Stimulated activated CD4-positive, alpha-beta T cell treated with anti-CD3 and anti-CD28 coated beads, TNF-alpha, amount 100 ng/mL, for 24 hours (primary cell): ENCODE measurements at places on chromosomes 3 and 15.

DNA sequence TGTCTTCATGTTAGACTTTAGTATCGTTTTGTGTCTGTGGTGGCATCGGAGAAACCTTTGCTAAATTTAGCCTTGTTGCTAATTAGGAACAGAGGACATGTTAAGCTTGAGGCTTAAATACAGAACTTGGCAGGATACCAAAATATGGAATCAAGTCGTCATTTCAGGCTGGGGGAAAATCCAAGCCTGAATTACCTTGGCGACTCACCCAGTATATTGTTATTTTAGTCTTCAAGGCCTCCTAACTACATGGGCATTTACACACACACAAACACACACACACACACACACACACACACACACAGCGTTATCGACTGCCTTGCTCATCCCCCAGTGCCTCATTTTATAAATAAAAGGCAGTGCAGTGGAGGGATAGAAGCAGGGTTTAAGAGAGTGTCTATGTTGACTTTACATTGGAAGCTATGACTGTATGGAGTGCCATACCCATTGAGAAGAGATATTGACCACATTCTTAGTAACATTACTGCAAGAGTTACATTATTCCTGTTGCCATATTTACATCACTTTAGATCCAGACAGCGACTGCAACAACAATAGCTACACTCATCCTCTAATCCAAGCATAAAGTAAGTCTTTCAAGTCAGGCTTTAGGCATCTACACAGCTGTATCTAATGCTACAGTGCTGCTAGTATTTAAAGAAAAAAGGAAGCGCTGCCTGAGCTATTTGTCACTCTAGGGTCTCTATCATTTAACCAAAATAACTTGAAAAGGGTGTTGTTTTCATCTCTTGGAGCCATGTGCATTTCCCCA lies 210.8 kb upstream of the SEMA6D start:
- DNase-seq: no peak

DNA sequence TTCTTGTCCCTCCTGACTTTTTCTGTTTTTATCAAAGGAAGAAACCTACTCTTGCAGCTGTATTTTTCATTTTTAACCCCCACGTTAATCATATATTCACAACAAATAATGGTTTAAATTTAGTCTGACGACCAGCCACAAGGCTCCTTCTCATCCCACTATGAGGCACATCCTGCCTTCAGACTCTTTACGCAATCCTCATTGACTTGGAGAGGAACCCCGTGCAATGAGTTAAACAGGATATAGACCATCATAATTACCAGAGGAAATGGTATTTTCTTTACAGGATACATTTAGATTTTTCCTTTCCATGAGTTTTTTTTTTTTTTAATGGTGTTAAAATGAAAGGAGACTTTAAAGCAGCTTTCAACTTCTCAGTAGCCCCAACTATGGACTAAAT lies 68.5 kb downstream of the WWTR1 start:
- DNase-seq: no peak

DNA sequence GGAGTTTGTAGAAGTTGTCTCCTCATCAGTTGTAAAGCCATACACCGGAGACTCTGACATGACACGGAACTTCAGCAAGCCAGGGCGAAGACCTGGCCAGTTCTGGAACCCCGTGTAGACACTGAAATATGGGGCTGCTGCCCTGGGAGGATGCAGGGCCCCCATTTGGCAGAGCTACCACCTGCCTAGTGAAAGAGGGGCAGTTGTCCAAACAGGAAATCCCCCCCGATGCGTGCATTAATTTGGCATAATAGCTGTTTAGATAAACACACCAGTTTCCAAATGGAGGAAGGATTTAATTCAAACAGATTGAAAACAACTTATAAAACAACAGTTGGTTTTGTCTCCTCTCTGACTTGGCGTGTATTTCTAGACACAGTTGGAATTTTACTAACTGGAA lies 357.2 kb downstream of the GABRG3 start:
- DNase-seq: no peak

- DNase-seq: no peak
These were observed 14.3 kb downstream of the GRM2 start for GRCh38 chr3:51721062-51721745.

GRCh38 chr15:51936105-51936478 lies 35.5 kb downstream of the LEO1 start:
- DNase-seq: no peak

GRCh38 chr15:41990243-41990605 lies 17.9 kb upstream of the EHD4 start:
- DNase-seq: no peak

DNA sequence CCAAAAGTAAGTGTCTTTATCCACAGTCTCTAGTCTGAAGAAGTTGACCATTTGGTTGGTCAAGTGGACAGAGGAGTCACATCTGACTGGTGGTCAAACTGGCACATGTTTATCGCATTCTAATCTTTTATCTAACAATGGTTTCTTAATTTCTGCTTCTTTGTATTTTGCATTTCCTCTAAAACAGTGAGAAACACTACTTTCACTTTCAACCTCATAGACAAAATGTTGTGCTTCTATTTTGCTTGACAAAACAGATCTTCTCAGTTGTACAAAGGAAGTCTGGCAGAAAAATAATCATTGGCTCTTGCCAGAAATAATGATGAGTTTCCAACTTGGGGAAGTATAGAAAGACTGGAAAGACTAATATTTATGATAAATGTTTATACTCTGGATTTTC lies 103.9 kb downstream of the MME start:
- no peak for DNase-seq

GRCh38 chr3:12143949-12144504 lies 14.7 kb downstream of the TIMP4 start:
- DNase-seq: no peak

- DNase-seq: no peak
These were observed 491.6 kb downstream of the PYDC2 start for GRCh38 chr3:191952609-191953008.

GRCh38 chr3:65262548-65262947 lies 574.7 kb upstream of the ADAMTS9 start:
- no peak for DNase-seq

DNA sequence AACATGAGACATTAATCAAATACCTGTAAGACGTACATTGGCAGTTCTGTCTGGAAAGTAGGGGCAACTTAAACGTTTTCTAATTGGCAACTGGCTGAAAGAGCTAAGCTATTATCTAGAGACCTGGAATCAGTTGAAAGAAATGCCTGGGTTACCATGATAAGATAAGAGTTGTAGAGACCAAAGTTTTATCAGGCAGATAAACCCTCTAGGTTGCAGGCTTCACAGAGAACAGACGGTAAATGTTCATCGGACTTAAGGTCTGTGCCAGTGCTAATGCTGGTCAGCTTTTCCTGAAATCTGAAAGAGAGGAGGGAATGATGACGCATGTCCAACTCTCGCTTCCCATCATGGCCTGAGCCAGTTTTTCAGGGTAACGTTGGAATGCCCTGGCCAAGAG lies 196.2 kb downstream of the ROBO2 start:
- DNase-seq: no peak

GRCh38 chr3:14305324-14305723 lies 97.1 kb upstream of the SLC6A6 start:
- no peak for DNase-seq

GRCh38 chr3:128749035-128749434 lies 23.1 kb downstream of the RAB7A start:
- DNase-seq: no peak

DNA sequence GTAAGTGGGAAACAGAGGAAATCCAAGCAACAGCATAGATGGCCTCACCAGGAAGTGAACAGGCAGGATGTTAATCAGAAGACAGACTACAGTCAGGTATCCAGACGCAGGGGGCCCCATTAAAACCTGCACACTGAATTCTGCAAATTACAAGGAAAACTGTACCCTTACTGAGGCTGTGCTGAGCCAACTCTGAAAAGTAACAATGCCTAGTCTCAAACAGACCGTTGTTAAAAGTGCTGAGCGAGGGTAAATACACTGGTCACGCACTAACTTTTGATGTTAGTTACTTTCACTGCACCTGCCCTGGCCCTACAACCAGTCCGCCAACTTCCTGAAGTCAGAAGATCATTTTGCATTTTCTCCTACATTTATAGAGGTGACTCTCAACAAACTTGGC lies 1.0 kb downstream of the TAMM41 start:
- DNase-seq: no peak

- no peak for DNase-seq
These were observed 296.8 kb upstream of the TPM1 start for GRCh38 chr15:62745621-62746225.

GRCh38 chr3:51434746-51435327 lies 43.8 kb downstream of the RBM15B start:
- peak; percentile 16 for DNase-seq

- no peak for DNase-seq
These were observed 85.5 kb downstream of the VPS13C start for GRCh38 chr15:61974759-61975158.

DNA sequence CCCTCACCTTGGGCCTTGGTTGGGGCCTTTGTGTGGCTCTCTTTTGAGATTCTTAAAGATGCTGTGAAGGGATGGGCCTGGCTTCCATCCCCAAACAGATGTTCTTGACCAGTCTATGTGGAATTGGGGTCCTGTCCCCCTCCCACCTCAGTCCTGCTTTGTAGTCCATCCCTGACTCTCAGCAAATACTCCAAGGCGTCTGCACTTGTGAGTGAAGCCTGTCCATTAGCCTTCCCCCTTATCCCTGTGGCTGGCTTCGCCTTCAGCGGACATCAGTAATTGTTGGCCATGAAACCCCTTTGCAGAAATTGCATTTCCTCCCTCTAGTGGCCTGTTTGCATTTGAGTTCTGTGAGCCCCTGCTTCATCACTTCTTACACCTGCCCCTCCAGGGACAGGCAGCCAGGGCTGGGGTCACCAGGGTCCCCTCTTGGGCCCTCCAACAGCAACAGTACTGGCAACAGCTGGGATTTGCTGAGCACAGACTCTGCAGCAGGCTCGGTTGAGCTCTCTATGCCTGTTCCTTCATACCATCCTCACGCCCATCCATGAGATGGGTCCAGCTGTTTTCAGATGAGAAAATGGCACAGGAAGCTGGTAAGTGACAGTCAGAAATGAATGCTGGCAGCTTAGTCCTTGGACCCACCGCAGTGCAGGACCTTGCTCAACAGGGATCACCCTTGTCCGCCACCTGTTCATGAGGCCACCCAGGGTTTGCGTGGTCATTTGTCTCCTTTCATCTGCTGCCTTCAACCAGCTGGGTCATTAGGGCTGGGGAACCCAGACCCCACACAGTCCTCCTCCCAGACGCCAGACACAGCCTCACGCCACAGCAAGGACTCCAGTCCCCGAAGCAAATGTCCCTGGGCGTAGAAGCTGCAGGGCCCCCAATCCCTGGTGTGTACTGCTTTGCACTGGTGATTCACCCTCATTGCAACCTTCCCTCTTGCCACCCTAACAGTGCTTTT lies 8.9 kb upstream of the LRRK1 start:
- DNase-seq: no peak

GRCh38 chr3:127613406-127613805 lies 15.2 kb downstream of the MCM2 start:
- DNase-seq: no peak
